ENCODE measurements at places on chromosomes 7 and 10. TPM values are rescaled to one million over a fixed set of nuclear protein-coding genes. Genes with fewer than 3 reads are reported as not detected.

DNA sequence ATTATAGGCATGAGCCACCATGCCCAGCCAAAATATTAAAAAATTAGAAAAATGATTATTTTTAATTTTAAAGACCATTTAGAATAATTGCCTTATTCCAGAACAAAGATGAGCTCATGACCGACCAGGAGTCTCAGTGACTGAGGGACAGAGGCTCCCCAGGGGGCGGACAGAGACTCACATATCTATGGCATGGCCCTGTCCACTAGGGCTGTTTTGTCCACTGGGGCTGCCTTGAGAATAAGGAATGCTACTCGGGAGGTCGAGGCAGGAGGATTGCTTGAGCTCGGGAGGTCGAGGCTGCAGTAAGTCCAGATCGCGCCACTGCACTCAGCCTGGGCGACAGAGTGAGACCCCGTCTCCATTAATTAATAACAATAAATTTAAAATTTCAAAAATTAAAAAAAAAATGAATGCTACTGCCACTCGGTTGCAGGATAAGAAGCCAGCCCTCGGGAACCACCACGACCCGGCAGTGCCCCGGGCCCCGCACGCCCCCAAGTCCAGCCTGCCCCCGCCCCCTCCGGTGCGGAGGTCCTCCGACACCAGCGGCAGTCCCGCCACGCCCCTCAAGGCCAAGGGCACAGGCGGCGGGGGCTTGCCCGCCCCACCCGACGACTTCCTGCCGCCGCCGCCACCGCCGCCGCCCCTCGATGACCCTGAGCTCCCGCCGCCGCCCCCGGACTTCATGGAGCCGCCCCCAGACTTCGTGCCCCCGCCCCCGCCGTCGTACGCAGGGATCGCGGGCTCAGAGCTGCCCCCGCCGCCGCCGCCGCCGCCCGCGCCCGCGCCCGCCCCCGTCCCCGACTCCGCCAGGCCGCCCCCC, 128.6 kb downstream of the APBB1IP start:
- no peak for DNase-seq

DNA sequence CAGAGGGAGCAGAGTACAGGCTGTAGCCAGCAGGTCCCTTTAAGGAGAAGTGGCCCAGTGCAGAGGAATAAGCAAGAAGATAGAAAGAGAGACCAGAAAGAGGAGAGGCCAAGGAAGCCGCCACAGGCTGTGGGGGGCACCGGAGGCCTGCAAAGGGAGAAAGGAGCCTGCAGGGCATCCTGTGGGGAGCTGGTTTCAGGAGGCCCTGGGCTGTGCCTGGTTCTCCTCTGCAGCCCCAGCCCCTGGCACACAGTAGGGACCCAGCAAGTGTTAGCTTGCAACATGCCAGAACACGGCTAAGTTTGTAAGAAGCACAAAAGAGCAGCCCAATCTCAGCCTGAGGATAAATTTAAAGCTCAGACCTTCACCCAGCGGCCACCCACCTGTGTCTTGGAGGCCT, 12.3 kb upstream of the C10orf71 start:
- no peak for DNase-seq

GRCh38 chr10:60189861-60190475, 199.7 kb downstream of the ANK3 start:
- DNase-seq: no peak

TAC1 gene
- total RNA-seq: 7.1 TPM

GRCh38 chr10:110976577-110976976, 57.2 kb downstream of the SHOC2 start:
- no peak for DNase-seq

DNA sequence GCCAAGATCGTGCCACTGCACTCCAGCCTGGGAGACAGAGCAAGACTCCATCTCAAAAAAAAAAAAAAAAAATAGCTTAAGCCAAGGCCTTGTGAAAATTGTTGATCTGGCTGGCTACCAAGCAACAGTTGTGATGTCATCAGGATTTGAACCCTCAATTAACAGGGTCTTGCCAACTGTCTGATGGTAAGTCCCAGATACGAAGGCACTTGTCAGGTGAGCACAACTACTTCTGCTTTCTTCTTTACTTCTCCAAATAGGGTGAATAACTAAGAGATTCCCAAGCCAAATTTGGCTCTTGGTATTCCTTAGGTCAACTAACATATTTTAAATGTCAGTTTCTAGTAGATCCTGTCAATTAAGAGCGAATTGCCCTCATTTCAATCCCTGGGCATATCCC, 47.4 kb downstream of the ANKRD61 start:
- no peak for DNase-seq

GRCh38 chr10:59706851-59707797, 2.5 kb downstream of the SLC16A9 start:
- DNase-seq: no peak

MYPN gene
- total RNA-seq: not detected

GRCh38 chr7:112547916-112548315, 67.1 kb downstream of the LSMEM1 start:
- DNase-seq: no peak

DNA sequence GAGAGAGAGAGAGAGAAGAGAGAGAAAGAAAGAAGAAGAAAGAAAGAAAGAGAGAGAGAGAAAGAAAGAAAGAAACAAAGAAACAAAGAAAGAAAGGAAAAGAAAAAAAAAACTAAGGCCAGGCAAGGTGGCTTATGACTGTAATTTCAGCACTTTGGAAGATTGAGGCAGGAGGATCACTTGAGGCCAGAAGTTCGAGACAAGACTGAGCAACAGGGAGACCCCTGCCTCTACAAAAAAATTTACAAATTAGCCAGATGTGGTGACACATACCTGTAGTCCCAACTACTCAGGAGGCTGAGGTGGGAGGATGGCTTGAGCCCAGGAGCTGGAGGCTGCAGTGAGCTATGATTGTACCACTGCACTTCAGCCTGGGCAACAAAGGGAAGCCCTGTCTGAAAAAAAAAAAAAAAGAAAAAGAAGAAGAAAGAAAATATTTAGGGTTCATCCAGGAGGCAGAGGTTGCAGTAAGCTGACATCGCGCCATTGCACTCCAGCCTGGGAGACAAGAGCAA, 2.8 kb downstream of the SERPINE1 start:
- no peak for DNase-seq

VAX1 gene
- total RNA-seq: not detected

PNLIPRP3 gene
- total RNA-seq: 2.2 TPM

GRCh38 chr10:113583571-113583970, 30.7 kb downstream of the HABP2 start:
- no peak for DNase-seq

DNA sequence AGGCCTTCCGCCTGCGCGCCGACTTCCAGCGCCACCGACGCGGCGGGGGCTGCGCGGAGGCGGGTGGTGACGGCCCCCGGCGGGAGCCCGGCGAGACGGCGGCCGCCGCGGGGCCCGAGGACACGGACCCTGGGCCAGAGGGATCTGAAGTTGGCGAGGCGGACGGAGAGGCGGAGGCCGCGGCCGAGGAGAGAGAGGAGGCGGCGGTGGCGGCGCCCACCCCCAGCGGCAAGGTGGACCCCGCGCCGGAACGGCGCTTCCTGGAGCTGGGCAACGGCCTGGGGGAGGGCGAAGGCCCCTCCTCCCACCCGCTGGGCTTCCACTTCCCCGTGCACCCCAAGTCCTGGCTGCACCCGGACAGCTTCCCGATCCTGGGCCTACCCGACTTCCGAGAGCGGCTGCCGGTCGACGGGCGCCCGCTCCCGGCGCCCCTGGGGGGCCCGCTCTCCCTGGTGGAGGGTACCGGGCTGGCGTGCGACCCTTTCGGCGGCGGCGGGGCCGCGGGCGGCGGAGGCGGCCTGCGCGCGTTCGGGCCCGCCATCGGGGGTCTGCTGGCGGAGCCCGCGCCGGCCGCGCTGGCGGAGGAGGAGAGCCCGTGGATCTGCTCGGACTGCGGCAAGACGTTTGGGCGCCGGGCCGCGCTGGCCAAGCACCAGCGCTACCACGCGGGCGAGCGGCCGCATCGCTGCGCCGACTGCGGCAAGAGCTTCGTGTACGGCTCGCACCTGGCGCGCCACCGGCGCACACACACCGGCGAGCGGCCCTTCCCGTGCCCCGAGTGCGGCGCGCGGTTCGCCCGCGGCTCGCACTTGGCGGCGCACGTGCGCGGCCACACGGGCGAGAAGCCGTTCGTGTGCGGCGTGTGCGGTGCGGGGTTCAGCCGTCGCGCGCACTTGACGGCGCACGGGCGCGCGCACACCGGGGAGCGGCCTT, 16.2 kb downstream of the ZNF316 start:
- DNase-seq: no peak

GRCh38 chr10:93992400-93993030, 1.2 kb upstream of the PLCE1 start:
- no peak for DNase-seq

- DNase-seq: no peak
Observed at GRCh38 chr10:82160307-82160706, 285.3 kb downstream of the NRG3 start.

MYL7 gene
- not detected for total RNA-seq

GRCh38 chr10:80485946-80486764, 32.0 kb downstream of the TSPAN14 start:
- DNase-seq: no peak

DNA sequence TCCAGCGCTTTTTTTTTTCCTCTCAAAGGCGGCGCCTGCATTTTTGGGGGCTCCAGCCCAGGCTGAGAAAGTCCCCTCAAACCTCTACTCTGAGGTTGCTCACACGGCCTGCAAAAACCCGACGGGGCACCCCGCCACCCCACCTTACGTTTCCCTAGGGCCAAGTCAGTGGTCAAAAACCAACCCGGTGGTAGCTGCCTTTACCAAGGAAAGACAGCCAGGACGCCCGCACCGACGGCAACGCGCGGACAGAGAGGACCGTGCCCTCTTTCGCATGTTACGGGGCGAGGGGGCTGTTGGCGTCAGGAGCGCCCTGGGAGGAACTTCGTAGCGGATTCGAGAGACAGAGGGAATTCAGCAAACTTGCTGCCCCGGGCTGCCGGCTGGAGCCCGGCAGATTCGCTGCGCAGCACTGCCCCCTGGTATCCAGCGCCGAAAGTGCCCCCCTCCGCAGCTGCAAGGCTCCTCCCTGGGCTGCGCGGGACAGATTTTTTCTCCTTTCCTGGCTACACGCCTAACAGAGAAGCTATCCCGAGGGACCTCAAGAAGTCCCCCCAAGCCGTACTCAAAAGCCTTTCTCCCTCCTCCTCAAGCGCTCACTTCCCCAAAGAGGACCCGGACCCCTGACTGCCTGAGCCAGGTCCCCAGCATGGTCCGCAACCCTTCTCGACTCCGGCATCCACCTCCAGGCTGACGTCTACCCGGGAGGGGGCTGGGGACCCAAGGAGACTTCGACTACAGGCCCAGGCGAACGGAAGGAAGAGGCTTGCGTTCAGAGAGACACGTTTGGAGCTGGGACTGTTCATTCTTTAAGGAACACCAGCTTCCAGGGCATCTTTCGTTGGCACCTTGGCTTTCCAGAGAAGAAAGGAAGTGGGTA, 27.7 kb upstream of the VAX1 start:
- no peak for DNase-seq

DNA sequence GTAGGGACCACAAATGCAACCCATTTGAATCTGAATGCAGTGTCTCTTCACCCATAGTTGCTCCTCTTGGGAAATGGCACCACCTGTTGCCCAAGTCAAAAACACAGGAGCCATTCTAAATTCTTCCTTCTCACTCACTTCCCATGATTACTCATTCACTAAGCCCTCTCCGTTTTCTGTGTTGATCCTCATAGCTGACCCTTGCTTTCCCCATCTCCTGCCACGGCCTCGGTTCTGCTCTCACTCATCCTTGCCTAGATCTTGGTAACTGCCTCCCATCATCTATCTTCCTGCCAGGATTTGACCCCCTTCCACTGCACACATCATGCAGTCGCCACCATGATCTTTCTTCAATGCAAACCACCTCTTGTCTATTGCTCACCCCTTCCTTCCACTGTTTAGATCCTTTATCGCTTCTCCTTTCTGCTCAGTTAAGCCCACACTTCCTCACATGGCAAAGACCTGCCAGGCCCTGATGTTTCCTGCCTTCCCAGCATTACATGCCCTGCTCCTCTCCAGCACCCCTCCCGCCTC, 19.0 kb upstream of the CPN1 start:
- no peak for DNase-seq

CLDN3 gene
- not detected for total RNA-seq

MYOZ1 gene
- total RNA-seq: not detected

DNA sequence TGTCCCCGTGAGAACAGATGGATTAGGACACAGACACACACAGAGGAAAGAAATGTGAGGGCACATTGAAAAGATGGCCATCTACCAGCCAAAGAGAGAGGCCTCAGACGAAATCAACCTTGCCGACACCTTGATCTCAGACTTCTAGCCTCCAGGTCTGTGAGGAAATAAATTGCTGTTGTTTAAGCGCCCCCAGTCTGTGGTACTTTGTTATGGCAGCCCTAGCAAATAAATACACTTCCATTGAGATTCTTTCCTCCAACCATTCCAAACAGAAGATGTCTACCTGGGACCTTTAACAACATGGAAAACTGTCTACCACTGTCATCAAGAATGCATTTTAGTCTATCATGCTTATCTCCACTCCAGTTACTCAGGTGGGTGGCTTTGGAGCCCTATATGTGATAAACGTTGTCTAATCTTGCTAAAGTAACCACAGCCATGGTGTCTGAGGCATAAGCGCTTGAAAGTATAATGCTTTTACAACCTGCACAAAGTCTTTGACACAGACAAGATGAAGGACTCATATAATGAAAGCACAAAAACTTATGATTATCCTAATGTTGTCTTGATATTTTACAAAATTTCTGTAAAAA, 244.3 kb downstream of the MTERF1 start:
- no peak for DNase-seq

SPDYE9 gene
- total RNA-seq: not detected

Data from vagina (tissue), 2 donors.